ENCODE measurements at places on chromosomes 3 and 15.
A peak's percentile ranks its signal among the peaks of the same experiment; 100 is the strongest.

- no peak for DNase-seq
Observed at GRCh38 chr3:66386925-66387650, 113.7 kb downstream of the LRIG1 start.

- DNase-seq: no peak
Observed at GRCh38 chr15:58690703-58691102, 58.8 kb downstream of the ADAM10 start.

- DNase-seq: no peak
Observed at GRCh38 chr3:113057117-113057516, 66.3 kb downstream of the GTPBP8 start.

DNA sequence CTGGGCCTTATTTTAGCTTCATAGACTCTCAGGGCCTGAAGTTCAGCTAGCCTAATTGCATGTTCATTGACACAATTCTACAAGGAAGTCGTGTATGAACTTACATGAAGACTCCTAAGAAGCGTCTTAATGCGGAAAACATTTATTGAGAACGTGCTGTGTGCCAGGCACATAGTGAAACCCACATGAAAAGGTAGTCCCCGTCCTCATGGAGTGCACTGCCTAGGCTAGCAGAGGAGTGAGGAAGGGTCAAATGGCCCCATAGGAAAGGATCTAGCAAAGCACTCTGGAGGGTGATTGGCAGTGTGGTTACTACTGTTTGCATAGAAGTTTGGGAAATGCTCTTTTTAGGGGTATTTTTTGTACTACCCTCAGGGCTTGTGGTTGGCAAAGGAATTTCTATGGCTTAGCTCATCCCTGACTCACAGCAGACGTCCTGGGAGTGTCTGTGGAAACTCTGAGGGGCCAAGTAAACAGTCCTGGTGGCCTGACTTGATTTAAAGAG lies 854 bp upstream of the NPTN start:
- DNase-seq: peak; percentile 86

GRCh38 chr3:184471439-184471838 lies 90.1 kb upstream of the EPHB3 start:
- DNase-seq: no peak

- no peak for DNase-seq
Observed at GRCh38 chr3:190995156-190995555, 132.7 kb upstream of the GMNC start.

- no peak for DNase-seq
Observed at GRCh38 chr3:49602049-49602554, 47.8 kb downstream of the BSN start.

- peak; percentile 55 for DNase-seq
Observed at GRCh38 chr3:44104668-44105321, 136.9 kb upstream of the TOPAZ1 start.

DNA sequence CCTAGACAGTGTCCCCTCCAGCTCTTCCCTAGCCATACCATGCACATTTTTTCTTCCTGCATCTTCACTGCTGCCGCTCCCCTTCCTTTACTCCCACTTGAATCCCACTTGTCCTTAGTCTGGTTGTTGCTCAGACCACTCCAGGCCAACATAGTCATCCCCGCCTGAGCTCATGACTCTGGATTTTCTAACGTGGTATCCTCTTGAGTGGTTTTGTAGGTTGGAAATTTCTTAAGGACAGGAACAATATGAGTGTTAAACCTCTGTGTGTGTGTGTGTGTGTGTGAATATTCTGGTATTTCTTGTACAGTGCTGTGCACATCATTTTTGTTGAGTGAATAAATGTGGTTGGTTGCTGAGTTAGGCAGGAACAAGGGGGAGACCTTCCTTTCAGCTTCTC lies 3.1 kb downstream of the BAHD1 start:
- no peak for DNase-seq

DNA sequence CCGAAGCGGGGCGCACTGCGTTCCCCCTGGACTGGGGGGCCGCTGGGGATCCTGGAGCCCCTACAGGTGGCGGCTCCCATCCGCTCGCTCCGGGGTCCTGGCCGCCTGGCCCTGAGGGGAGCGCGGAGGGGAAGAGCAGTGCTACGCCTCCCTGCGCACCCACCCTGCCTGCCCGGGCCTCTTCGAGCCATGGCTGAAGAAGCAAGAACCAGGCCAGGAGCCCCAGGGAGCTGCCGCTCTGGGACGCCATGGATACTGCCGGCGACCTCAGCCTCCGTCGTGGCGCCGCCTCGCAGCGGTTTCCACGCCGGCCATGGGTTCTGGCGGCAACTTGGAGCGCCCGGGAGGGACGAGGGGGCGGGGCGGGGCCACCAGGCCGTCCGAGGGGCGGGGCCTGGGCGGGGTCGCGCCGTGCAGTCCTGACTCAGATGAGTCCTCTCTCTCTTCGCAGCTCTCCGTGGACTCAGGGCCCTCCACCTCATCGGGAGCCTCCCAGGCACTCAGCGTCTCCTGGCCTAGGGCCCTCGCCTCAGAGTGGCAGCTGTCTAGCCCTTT lies 50.9 kb downstream of the MYL3 start:
- DNase-seq: no peak

- DNase-seq: no peak
Observed at GRCh38 chr3:151142929-151143328, 57.5 kb downstream of the MED12L start.

DNA sequence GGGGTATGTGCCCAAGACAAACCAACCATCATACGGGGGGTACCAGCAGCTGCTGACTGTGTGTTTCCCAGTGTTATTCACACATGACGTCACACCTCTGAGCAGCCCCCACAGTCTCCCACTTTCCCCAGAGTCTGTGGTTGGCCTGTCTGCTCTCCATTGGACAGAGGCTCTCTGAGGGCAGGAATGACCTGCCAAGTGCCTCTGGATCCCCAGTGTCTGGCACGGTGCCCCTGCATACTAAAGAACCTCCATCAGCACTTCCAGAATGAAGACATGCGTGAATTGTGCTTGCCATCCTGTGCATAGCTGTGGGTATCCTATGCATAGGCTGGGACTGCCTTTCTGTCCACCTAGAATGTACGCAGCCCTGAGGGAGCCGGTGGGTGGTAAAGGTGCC lies 3.5 kb upstream of the CCDC9B start:
- DNase-seq: no peak

DNA sequence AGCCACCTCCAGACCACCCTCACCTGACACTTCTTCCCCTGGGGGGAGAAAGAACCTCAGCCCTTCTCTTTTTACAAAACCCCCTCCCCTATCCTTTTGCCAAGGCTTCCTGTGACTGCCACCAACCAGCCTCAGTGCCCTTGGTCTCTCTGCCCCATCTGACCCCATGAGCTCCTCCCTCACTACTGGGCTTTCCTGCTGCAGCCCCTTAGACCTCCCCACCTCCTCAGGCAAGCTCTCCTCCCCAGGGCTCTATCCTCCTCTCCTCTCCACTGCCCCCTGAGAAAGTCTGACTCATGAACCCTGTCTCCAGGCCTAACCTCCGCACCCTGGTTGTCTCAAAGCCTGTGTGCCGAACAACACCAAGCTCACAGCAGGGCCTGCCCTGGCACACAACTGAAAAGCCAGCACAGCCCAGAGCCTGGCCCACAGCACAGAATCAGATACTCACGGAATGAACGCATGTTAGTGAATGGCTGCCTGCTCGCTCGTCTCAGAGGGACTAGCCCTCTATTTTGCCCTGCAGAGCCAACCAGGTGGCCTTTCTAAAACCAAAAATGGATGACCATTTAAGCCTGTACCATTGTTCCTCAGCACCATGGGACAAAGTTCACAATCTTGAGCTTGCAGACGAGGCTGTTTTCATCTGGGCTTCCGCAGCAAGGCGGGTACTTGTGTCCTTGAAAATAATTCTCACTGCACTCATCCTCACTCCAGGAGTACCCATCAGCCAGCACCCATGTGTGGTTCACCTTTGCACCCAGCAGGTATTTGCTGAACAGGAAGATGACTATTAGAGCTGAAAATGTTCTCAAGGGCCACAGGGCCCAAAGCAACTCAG lies 1.7 kb downstream of the CHDH start:
- DNase-seq: no peak

GRCh38 chr3:965826-966225 lies 127.0 kb upstream of the CNTN6 start:
- DNase-seq: no peak

GRCh38 chr3:53154881-53155285 lies 6.1 kb upstream of the PRKCD start:
- peak; percentile 6 for DNase-seq

DNA sequence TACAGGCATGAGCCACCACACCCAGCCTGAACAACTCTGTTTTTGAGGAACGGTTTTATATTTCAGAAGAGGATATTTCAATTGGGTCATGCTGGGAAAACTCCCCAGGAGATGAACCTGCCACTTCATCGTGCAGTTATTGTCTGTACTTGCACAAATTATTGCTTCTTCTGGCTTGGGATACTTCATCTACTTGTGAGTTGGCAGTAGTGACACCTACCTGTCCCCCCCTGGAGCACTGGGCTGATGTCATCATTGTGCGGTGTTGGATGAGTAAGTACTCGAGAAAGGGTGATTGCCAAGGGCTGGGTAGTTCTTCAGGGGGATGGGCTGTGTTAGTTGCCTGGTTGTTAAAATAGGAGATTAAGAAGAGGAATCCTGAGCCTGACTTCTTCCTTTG lies 85.1 kb upstream of the SAMMSON start:
- DNase-seq: no peak

DNA sequence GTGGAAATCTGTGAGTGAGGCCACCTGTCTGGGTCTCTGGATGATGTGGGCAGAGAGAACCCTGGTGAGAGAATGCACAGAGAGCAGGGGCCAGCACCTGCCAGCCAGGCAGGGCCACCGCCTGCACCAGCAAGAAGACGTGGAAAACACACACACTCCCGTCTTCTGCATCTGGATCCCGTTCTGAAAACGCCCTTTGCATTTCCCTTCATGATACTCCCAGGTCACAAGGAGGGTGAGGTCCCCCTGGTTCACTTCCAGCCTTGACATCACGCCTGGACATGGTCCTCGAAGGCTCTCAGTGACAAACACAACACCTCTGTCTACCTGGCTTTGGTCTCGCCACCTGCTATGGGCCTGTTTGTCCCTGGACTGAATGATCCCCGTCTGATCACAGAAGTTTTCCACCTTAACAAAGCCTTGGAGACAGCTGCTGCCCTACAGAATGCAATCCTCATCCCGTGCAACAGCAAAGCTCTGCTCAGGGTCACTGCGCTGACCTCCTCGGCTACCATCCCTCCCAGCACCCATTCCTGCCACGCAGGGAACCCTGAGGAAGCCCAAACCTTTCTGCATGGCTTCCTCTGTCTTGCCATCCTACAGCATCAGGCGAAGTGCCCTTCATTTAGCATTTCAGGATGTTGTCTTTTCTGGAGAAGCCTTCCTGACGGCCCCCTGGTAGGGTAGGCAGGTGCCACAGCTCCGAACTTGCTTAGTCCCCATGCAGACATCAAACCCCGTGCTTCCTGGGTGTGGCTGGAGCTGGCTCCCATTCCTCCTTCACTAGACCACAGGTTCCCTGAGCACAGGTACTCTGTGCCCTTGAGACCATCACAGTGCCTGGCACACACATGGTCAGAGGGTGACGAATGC lies 122.5 kb downstream of the ATP10A start:
- no peak for DNase-seq

DNA sequence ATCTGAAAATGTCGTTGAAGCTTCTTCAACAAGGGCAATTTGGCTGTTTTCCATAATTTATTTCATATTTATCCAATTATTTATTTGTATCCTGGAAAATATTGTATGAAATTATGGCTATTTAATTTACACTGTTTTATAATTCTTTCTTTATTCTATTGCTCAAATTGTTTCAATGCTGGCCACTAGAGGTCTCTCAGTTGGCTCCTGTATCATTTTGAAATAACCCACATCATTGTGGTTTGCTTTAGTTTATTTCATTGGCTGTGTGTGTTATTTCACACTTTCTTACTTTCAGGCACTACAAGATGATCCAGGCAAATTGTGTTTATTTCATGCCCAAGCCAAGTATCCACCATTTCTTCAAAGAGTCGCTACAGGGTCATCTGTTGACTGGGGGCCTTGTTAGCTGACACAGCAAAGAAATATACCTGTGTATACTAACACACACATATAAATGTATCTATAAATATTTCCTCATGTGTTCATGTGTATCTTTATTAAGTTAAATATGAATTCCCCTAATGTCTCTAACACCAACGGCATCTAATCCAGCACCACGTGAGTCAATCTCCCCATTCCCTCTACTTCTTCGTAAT lies 86.2 kb downstream of the NPAP1 start:
- peak; percentile 4 for DNase-seq

DNA sequence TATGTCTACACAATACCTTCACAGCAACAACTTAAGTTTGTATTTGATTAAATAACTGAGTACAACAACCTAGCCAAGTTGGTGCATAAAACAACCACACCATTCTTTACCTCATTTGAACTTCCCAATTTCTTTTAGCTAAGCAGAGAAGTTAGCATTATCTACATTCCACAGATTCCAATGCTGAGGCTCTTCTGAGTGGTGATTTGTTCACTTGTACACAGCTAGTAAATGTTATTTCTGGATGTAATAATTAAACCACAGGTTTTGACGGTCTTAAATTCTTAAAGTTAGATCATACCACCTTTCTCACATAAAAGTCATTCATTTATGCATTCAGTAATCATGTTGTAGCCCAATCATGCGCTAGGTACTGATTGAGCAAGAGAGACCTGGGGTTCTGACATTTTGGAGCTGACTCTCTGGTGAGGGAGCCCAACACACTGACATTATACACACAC lies 102.5 kb downstream of the SST start:
- peak; percentile 77 for DNase-seq

GRCh38 chr15:42612367-42612912 lies 37.0 kb downstream of the STARD9 start:
- no peak for DNase-seq

- DNase-seq: no peak
Observed at GRCh38 chr15:48624700-48625099, 20.8 kb downstream of the FBN1 start.

Measured in ACHN (cell line).